Uterus (tissue), 4 donors: ENCODE measurements at places on chromosomes 7 and 10. TPM values are rescaled to one million over a fixed set of nuclear protein-coding genes. Genes with fewer than 3 reads are reported as not detected.

DNA sequence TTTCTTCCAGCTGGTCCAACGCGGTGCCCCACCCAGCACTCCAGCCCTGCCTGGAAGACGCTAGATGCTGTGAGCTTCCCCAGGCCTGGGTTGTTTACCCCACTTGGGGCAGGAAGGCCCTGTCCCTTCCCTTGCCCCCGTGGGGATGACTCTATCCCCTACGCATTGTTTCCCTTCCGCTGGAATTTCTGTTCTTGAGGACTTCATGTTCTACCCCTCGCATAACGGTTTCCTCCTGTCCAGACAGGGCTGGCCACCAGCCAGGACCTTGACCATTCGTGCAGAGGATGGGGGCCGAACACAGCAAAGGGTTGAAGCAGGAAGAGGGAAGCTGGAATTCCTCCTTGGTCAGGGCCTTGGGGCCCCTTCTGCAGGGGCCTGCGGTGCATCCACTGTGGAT lies 14.7 kb upstream of the SERPINE1 start:
- DNase-seq = peak; percentile 55

DNA sequence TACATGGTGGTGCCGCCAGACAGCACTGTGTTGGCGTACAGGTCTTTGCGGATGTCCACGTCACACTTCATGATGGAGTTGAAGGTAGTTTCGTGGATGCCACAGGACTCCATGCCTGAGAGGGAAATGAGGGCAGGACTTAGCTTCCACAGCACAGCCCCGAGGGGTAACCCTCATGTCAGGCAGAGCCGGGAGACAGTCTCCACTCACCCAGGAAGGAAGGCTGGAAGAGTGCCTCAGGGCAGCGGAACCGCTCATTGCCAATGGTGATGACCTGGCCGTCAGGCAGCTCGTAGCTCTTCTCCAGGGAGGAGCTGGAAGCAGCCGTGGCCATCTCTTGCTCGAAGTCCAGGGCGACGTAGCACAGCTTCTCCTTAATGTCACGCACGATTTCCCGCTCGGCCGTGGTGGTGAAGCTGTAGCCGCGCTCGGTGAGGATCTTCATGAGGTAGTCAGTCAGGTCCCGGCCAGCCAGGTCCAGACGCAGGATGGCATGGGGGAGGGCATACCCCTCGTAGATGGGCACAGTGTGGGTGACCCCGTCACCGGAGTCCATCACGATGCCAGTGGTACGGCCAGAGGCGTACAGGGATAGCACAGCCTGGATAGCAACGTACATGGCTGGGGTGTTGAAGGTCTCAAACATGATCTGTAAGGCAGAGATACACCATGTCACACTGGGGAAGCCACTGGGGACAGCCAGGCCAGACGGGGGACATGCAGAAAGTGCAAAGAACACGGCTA lies 104.6 kb upstream of the TNRC18 start:
- peak; percentile 61 for DNase-seq

- DNase-seq = no peak
Observed at GRCh38 chr10:17255512-17255911, 27.5 kb downstream of the VIM start.

DNA sequence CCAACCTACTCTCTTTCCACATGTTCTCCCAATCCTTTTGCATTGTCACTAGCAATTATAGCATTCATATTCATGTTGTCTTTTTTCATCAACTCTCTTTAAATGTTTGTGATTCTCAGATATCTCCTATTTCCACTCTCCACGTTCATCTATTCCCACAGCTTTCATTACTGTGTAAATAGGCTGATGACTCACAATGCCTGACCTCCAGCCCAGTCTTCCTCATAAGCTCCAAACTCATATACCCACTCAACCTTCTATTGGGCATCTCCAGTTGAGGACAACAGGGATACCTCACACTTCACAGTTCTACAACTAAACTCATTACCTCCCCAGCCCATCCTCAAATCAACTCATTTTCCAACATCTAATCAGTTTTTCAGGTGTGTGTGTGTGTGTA lies 194.1 kb downstream of the DGKI start:
- DNase-seq = no peak

DNA sequence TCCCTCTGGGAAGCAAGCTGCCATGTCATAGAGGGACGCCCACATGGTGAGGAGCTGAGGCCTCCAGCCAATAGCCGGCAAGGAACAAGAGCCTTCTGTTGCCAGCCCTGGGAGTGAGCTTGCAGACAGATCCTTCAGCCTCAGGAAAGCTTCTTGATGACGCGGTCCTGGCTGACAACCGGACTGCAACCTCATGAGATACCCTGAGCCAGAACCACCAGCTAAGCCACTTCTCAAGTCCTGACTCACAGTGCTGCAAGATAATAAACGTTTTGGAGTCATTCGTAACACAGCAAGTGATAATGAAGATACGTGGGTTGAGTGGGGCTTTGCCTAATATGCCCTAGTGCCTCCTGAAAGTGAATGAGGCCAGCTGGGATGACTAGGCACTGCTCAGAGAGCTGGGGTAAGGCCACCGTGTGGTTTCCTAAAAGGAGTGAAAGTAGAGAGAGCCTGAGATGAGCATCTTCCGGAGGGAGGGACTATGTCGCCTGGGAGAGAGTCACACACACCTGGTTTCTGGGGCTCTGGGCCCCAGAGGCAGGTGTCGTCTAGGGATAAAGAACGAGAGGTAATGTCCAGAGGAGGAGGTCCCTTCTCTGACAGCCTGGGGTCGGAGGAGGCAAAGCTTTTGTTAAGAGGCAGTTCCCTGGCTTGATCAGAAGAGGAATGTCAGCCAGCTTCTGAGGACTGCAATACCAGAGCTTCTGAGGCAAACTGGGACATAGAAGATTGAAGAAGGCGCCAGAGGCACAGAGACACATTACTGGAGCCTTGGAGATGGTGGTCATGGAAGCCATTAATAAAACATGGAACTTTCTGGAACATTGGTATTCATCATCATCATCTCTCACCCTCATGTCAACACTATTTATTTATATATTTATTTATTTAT lies 53.6 kb downstream of the PYROXD2 start:
- DNase-seq = peak; percentile 86

GRCh38 chr10:114347791-114348190 lies 56.5 kb downstream of the AFAP1L2 start:
- DNase-seq = no peak

- no peak for DNase-seq
Observed at GRCh38 chr7:159140170-159140910, 4.3 kb downstream of the VIPR2 start.

DNA sequence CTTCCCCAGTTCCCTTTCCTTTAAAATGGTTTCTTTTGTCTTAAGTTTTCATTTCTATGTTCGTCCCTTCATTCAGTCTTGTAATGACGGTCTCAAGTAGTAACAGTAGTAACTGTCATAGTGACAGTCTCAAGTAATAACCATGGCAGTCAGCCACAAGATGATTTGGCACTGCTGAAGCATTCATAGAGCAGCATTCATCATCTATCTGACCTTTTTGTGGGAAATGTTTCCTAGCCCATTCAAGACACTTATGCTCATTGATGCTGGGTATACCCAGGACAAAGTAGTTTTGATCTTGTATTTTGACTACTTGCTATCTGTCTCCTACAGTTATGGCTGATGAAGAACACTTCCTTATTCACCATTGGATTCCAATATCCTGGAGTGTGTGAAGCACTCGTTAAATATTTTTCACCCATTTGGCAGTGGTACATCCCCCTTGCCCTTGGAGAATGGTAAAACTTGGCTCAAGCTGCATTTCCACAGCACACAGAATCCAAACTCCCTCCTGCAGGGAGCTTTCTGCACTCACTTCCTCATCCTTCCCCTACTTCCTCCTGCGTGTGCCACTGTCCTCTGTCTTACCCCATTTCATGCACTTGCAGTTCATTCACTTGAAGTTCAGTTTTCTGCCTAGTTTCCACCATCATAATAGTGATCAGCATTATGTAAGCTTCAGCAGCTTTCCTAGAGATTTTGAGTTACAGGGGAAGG lies 19.0 kb downstream of the GIMAP4 start:
- no peak for DNase-seq

The SKIDA1 gene
- total RNA-seq = 1.6 TPM

The TYW1B gene
- total RNA-seq = 14.2 TPM

- DNase-seq = no peak
Observed at GRCh38 chr7:977326-978048, 2.1 kb upstream of the COX19 start.

GRCh38 chr10:68633816-68634466 lies 73.8 kb downstream of the TET1 start:
- no peak for DNase-seq

The NUTM2E gene
- total RNA-seq = 0.48 TPM

DNA sequence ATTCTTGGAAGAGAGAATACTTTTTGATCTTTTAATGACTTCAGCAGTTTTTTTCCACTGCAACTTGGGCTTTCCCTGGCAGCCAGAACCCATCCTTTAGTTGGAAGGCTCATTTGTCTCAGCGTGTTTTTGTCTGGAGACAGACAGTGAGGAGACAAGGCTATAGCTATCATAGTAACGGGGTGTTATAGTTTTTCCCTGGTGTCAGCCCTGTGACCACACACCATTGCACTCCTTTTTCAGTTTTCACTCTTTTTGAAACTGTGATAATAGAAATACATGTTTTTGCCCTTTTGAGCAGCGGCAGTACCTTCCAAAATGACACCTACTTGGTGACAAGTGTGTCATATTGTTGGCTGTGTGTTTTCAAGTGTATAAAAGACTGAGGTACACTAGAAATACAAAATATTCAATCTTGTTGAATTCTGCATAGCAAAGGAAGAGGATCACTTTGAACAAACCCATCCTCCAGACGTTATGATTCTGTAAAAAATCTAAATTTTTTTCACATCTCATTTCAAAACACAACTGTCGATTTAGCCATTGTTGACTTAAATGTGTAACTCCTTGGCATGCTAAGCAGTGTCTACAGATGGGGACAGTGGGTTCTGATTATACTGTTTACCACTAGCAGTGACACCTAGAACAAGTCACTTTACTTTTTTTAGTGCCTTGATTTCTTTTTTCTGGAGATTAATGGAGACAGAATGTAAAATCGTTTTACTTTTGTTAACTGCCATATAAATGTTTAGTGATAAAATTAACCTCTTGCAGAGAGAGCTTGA lies 130.1 kb downstream of the EXOC4 start:
- no peak for DNase-seq

DNA sequence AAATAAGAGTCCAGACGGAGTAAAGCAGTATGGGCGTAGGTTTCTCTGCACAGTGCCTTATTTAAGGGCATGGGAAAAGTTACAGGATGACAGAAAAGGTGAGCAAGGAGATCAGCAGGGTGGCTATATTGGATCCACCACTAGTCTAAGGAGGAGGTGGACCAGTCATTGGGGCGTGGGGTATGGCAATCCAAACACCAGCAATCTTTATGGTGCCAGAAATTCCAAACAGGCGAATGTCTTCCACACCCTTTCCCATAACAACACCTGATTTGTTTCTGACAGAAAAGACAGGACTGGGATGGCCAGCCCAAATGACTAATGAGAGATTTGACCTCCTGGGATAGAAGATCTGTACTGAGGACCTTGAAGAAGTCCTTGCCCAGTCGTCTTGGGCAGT lies 181.8 kb upstream of the MBL2 start:
- no peak for DNase-seq

The CYP3A4 gene
- not detected for total RNA-seq

- no peak for DNase-seq
Observed at GRCh38 chr7:143016996-143017395, 9.9 kb downstream of the OR9A2 start.
